Activated CD8-positive, alpha-beta memory T cell treated with anti-CD3 and anti-CD28 coated beads, Interleukin-2, amount 10 ng/mL, durations not matched to agents 7 days and 5 days (primary cell): ENCODE measurements at places on chromosomes 11 and 22. TPM values are rescaled to one million over a fixed set of nuclear protein-coding genes. Genes with fewer than 3 reads are reported as not detected.
A peak's percentile ranks its signal among the peaks of the same experiment; 100 is the strongest.

DNA sequence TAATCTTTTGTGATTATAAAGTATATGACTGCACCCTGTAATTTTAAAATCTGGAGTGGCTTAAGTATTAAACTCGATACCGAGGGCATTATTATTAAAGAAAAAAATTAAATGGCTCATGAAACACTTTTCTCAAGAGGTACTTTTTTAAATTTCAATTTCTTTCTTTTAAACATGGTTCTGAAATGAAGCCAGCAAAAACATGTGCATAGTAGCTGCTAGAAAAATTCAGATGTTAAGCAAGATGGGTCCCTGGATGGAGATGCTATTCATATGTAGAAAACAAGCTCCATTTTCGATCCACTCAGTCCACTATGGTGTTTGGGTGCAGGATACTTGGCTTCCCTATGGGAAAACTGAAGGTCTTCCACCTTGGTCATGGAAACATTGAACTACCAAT, 189.5 kb downstream of the PGR start:
- no peak for DNase-seq

DNA sequence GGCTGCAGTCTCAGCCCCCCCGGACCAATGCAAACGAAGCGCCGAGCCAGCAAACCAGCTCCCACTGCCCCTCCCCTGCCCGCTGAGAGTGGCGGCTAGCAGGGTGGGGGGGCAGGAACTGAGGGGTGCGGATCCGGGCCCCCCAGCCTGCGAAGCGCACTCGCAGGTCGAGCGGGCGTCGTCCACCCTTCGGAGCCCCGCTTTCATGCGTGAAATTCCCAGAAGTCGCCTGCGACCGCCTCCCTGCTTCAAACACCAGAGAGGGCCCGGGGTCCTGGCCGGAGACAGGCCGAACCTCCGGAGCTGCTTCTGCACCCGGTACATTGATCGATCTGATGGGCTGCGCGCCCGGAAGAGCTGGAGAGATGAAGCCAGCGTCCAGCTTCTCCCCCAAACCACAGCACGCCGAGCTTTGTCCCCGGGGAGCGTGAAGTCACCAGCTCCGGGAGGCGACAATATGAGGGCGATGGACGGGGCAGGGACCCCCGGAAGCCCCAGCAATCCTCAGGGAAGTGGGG, 646 bp upstream of the PATZ1 start:
- no peak for DNase-seq

SCGB1D2 gene
- not detected for total RNA-seq

LBHD1 gene
- total RNA-seq = 17.7 TPM

DNA sequence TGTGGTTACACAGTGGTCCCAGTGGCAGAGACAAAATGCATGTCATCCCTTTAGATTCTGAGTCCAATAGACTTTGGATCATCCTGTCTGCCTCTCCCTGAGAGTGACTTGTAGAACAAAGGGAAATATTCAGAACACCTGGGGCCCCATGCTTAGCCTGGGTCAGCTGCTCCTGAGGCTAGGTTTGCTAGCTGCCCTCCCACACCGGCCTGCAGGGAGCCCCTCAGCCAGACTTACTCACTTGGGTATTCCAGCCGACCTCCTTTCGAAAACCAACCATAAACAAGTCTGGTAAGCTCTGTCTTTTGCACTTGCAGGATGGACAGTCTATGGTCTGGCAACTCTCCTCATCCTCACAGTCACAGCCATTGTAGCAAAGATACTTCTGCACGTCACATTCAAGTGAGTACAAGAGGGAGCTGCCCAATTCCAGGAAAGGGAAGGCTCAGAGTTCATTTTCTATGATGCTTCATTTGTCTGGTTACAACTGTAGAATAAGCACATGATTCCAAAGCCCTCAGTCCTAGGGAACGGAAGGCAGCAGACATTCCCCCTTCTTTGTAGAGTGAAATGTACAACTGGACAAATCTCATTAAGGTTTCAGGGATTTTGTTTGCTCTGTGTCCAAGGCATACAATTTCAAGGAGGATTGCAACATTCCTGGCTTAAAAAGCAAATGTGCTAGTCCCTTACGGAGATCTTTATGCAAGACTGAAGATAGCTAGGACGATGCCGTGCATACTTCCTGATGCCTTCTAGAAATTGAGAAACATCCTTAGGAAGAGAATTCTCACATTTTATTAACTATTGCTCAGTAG, 65.5 kb upstream of the EMID1 start:
- peak; percentile 25 for DNase-seq

NXF1 gene
- total RNA-seq = 120 TPM

- no peak for DNase-seq
These were observed at the start of gene GALR3 for GRCh38 chr22:37823134-37823985. GALR3 (plus strand) TSS chr22:37823382; CDS start chr22:37823407, 25 bp downstream.

GRCh38 chr11:128324531-128325141, 262.7 kb downstream of the ETS1 start:
- DNase-seq = peak; percentile 95

DNA sequence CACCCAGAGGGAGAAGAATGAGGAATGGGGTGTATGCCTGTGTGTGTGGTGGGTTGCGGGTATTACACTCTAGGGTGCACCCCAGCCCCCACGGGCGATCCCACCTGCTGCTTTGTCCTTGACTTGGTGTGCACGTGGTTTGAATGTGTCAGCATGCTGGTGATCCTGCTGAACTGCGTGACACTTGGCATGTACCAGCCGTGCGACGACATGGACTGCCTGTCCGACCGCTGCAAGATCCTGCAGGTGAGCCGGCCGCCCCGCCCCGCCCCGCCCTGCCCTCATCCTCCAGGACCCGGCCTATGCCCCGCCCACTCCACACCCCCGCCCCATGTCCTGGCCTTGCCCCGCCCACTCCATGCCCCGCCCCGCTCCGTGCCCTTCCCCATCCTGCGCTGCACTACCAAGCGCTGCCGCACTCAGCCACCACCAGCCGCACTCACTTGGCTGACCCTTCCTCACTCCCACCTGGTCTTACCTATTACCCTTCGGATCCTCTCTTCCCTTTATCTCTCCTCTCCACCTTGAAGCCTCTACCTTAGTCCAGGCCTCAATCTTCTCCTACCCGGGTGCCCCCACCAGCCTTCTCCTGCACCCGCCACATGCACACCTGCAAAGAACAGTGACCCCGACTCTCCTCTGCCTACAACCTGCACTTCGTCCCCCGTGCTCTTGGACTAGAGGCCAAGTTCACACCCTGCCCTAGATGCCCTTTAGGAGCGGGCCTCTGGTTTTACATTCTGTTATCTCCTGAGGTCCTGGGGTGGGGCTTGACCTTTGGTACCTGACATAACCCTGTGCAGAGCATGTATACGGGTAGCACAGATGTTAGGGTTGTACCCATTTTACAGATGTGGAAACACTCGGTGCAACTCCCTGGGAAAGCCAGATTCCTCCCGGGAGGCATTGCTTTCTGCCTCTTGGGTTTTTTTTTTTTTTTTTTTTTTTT, 27.7 kb downstream of the CACNA1I start:
- DNase-seq = peak; percentile 72

PAK1 gene
- total RNA-seq = 66.1 TPM

GRCh38 chr22:27687984-27688545, 113.5 kb downstream of the MN1 start:
- no peak for DNase-seq

DNA sequence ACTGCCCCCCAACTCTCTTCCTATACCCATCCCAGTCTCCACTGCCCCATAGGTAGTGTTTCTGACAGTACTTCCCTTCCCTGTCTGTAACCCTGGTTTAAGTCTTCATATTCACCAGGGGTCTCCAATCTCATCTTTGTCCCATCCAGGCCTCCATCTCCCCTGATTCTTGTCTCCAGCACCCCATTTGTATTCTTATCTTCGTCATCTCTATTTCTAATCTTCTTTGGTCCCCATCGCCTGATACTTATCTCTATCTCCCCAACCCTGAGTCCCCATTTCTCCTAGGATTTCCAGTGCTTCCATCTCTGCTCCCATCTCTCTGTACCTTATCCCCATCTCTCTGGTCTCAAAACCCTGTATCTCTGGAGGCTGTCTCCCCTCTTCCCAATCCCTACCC, 1.8 kb downstream of the PHOX2A start:
- DNase-seq = no peak

MPPED2 gene
- not detected for total RNA-seq

CELSR1 gene
- 0.06 TPM for total RNA-seq
